ENCODE measurements at places on chromosomes 16 and 17.

DNA sequence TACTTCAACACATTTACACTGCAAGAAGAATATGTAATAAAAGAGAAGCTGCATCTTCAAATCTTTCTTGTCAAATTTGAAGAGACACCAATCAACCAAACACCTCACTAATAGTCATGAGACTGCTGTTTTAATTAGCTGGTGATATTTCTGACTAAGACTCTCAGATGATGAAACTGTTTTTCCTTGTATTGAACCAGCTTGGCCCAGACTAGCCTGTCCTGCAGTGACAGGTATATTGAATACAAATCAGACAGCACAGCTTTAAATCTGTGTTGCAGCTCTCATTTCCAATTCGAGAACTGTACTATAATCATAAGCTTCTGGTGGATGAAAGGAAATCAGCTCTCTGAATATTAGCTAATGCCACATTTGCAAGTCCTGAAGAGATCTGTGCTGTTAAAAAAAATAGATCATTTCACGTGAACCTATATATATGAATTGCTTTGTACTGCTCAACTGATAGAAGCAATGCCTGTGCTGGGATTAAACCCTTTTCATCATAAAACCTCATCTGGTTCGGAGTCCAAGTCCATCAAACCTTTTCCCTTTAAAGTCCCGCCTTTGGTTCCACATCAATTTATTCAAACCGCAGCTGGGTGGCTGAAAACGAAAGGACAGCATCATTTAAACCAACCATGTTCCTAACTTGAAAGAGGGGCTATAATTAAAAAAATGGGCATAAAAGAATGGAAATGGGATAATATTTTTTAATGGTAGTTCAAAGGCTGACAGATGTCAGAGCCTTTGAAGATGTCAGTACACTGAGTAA is 306.2 kb downstream of the CEP112 start:
- DNase-seq = no peak

- DNase-seq = no peak
Observed at GRCh38 chr17:13096291-13096690, 78.5 kb upstream of the ELAC2 start.

- DNase-seq = no peak
Observed at GRCh38 chr17:39635614-39636176, 1.2 kb upstream of the STARD3 start.

DNA sequence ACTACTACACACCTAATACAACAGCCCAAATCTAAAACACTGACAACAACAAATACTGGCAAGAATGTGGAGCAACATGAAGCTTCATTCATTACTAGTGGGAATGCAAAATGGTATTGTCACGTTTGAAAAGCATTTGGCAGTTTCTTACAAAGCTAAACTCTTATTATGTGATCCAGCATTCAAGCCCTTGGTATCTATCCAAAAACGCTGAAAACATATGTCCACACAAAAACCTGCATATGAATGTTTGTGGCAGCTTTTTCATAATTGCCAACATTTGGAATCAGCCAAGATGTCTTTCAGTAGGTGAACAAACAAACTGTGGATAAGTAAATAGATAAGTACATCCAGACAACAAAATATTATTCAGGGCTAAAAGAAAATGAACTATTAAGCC is 501.1 kb upstream of the KIF2B start:
- no peak for DNase-seq

GRCh38 chr17:34665819-34666763 is 86.7 kb downstream of the TMEM132E start:
- no peak for DNase-seq

DNA sequence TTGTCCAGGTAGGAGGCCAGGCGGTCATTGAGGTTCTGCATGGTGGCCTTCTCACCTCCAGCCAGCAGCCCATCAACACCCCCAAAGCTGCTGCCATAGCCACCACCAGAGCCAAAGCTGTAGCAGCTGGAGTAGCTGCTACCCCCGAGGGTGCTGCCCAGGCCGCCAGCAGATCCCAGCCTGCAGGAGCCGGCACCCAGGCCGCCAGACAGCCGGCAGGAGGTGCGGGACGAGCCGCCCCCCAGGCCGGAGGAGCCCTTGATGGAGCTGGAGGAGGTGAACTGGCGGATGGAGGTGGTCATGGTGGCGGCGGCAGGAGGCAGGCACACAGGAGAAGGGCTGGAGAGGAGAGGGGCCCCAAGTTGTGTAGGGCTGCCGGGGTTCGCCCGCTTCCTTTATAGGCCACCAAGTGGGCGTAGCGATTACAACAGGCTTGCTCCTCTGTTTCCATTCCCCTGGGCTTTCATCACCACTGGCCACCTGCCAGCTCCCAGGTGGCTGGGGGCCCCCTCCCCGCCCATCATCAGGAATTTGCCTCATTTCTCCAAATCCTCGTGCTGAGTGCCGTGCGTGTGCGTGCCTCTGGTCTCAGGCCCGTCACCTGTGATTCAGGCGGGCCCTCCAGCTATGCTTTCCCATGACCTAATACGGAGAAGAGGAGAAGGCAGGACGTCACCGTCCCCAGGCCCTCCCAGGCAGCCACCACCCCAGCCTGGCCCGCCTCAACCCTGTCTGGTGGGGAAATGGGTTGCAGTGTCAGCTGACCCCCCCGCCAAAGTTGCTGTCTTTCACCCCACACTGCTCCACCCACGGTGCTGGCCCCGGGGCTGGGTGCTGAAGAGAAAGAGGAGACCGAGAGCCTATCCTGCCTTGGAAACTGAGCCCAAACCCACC is at the start of gene KRT17:
Gene KRT17 (minus strand): TSS at position 368 of the 894 bp plus-strand sequence. CDS start 66 bp downstream, at position 302.
- DNase-seq = no peak

GRCh38 chr17:61833536-61834193 is 29.7 kb downstream of the BRIP1 start:
- no peak for DNase-seq

DNA sequence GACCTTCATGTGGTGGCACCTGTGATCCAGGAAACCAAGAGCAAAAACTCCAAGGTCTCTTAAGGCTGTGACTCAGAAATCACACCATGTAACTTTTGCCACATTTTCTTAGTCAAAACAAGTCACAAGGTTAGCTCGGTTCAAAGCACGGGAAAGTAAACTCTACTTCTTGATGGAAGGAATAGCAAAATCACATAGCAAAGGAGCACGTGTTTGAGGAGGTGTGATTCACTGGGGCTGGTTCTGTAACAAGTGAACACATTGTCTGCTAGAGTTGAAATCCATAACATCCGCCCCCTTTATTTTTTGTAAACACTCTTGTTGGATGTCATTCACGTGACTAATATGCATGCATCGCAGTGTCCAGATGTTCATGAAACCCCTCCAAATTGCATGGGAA is 415.0 kb upstream of the MAF start:
- DNase-seq = no peak

- DNase-seq = no peak
Observed at GRCh38 chr17:40515491-40516041, 14.1 kb upstream of the TNS4 start.

DNA sequence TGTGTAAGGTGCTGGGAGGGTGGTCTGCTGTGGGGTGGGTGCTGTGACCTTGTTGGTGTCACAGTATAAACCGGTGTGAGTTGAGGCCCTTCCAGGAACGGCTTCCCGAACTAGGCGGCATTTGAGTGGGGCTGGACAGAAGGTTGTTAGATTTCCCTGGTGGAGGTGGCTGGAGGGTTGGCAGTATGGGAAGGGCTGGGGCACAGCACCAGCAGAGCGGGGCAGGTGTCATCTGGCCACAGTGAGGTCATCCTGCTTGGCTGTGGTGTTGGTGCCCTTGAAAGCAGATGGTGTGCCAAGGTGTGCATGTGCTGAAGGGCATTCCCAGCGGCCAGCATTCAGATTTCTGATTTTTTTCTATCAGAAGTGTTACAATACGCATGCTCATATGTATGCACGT is 28.1 kb downstream of the BANP start:
- DNase-seq = no peak

- DNase-seq = no peak
Observed at GRCh38 chr17:76276069-76276431, 10.9 kb downstream of the UBALD2 start.

GRCh38 chr17:13601776-13602551 is at the start of gene HS3ST3A1:
Gene HS3ST3A1, minus strand, starts transcription at chr17:13601929. Its CDS starts 800 bp downstream, at chr17:13601129.
- DNase-seq = no peak

DNA sequence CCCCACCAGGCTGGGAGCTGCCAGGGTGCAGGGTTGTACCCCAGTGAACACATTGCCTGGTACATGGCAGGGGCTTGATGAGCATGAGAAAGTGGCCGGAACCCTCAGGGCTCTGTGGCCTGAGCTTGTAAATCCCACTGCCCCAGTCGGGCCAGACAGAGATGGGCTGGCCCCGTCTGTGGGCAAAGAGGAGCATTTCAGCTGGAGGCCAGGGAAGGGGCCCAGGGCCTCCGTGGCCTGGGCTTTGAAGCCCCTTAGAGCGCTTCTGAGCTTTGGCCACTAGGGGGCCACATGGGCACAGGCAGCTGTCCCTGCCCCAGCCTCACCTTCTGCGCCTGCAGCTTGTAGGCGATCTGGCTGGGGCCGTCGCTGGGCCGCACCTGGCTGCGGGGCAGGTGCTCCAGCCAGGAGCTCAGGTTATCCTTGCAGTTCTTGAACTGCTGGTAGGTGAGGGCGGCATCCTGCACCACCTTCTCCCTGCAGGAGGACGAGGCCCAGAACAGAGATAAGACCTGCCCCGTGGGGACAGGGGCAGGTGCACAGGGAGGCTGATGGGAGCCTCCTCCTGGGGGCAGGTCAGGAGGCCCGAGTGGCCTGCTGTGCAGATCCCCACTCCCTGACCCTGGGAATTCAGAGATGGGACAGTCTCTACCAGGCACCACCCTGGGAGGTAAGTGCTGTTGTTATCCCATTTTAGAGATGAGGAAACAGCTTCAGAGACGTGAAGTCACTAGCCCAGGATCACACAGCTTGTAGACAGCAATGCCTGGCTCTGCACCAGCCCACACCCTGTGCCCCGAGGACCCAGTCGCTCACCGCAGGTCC is 12.8 kb downstream of the EVPL start:
- peak; percentile 71 for DNase-seq

GRCh38 chr16:13056607-13057006 is 155.2 kb downstream of the SHISA9 start:
- DNase-seq = no peak

DNA sequence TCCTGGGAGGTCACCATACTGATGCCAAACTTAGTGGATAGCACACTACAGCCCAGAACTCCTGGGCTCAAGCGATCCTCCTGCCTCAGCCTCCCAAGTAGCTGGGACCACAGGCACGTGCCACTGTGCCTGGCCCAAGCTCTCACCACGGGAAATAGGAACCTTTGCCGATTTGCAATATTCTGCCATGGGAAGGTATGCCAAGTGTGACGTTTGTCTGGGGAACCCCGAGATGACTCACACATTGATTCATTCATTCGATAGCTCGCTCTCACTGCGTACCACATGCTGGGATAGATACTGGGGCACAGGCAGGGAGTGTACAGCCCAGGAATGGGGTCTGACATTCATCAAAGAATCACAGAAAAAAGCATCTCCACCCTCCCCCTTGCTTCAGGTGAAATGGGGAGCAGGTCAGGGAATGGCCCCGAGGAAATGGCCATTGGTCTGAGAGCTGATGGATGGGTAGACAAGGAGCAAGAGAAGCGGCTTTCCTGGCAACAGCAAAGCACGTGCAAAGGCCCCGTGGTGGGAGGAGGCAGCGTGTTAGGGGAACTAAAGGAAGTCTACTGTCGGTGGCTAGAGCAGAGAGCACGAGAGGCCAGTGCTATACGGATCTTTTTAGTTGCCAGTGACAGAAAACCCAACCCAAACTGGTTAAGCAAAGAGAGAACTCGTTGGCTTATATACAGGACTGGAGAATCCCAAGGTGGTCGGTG is 44.1 kb downstream of the DNAH17 start:
- DNase-seq = peak; percentile 9

DNA sequence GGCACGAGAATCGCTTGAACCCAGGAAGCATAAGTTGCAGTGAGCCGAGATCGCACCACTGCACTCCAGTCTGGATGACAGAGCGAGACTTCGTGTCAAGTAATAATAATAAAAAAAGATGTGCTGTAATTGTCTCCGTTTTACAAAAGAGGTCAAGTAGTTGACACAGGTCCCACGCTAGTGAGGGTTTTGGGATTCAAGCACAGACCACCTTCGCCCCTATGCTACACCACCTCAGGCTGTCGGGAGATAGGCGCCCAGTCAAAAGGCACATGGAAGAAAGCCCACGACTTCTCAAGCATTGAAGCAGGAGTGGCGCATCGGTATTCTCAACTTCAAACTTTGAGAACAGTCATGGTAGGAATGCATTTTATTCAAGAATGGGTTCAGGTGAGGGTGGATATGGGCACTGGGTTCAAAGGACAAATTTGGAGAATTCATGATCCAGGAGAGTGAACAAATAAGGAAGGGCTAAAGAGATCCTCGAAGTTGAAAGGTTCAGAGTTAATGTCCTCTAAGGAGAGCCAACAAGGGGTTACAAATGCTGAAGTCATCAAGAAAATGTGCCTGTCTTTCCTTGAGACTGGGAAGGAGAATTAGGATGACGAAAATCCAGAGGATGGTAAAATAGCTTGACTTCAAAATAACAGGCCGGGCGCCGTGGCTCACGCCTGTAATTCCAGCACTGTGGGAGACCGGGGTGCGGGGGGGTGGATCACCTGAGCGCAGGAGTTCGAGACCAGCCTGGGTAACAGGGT is 1.4 kb upstream of the AMZ2 start:
- no peak for DNase-seq

DNA sequence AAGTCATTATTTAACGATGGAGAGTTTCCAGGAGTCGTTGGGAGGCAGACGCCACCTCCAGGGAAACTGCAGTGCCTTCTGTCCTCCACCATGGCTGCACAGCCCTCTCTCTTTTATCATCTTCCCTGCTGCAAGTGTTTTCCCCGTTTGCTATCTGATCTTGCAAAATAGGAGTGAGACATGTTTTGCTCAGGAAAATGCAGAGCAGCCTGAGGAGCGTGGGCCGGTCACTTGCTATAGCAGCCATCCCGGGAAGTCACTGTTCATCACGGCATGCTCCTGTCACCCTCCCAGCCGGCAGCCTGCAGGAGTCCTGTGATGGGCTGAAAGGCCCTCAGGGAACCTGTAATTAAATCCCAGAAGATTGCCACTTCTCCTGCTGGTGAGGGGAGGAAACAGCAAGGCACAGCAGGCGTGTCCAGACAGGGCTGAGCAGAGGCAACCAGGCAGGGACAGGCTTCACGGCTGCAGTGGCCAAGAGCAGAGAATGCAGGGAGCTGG is 143.1 kb downstream of the GSG1L start:
- no peak for DNase-seq

DNA sequence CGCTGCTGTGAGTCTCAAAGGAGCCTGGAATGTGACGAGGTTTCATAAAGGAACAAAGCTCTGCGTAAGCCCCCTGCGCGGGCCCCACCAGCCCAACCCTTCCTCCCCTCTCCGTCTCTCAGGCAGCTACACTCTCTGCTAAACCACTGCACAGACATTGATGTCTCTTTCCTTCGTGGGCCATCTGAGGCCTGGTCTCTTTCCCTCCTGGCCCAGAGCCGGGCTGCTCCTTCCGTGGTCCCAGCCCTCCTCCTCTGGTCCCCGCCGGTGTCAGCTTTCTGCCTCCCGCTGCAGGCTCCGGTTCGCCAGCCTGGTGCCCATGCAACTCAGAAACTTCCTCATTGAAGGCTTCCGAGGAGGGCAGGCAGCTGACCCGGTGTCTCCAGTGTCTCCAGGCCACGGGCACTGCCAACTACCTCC is 7.4 kb downstream of the SCARF1 start:
- no peak for DNase-seq

- DNase-seq = no peak
Observed at GRCh38 chr17:81049372-81049911, 14.5 kb downstream of the BAIAP2 start.

GRCh38 chr17:33895491-33895890 is 359.6 kb upstream of the CCL2 start:
- no peak for DNase-seq

- DNase-seq = no peak
Observed at GRCh38 chr17:34465789-34466188, 102.8 kb upstream of the CCL1 start.

GRCh38 chr16:69406780-69407331 is 17.6 kb upstream of the CYB5B start:
- no peak for DNase-seq
